GM20000 (cell line): ENCODE measurements at places on chromosomes 1 and 21.

- no peak for DNase-seq
Observed at GRCh38 chr1:211339631-211340041, 13.0 kb downstream of the TRAF5 start.

DNA sequence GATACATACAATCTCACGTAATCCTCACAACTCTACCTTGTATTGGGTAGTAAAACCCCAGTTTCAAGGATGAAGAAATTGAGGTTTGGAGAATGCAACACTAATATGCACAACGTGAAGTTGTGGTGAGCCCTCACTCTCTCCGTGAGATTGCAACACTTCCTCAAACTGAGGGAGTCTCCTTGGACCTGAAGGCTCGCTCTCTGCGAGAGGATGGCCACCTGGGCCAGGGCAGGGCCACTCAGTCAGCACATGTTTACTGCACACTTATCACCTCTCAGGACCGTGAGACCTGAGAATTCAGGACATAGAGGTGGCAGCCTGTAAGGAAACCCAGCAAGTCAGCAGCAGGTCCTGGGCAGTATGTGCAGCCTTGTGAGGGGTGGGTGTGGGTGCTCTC lies 8.7 kb downstream of the SH3BP5L start:
- DNase-seq = peak; percentile 4

GRCh38 chr1:117564227-117565075 lies 41.4 kb upstream of the TENT5C start:
- DNase-seq = no peak

GRCh38 chr1:89069951-89070350 lies 4.9 kb upstream of the GBP1 start:
- no peak for DNase-seq

DNA sequence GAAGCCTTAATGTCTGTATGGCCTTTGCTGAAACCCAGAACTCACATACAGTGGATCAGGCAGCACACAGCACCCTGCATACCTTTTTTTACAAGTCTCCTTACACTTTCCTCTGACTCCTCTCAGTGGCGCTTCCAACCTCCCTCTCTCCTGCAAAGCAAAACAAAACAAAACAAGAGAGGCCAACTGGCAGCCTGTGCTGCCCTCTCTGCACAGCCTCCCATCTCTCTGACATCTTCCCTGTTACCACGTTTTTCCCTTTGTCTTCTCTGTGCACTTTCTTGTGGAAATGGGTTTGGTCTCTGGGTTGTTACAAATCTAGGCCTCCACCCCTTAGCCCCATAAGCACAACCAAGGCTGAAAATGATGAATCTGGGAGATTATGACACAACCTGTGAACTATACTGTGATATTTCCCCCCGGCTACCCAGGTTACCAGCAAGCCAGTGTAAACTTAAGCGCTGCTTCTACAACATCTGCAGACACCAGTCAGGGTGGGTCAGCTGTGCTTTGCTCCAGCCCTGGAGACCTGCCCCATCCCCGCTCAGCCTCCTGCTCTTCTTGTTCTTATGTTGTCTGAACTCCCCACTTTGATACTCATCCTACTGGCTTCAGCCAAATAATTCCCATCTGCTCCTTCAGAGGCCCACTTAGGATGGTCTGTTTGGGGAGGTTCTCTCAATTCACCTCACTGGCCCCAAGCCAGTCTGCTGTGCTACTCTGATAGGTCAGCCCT lies 54.9 kb upstream of the FMOD start:
- no peak for DNase-seq

- DNase-seq = no peak
Observed at GRCh38 chr1:46130121-46130520, 2.3 kb downstream of the PIK3R3 start.

- no peak for DNase-seq
Observed at GRCh38 chr1:229225331-229225782, 45.6 kb upstream of the RAB4A start.

DNA sequence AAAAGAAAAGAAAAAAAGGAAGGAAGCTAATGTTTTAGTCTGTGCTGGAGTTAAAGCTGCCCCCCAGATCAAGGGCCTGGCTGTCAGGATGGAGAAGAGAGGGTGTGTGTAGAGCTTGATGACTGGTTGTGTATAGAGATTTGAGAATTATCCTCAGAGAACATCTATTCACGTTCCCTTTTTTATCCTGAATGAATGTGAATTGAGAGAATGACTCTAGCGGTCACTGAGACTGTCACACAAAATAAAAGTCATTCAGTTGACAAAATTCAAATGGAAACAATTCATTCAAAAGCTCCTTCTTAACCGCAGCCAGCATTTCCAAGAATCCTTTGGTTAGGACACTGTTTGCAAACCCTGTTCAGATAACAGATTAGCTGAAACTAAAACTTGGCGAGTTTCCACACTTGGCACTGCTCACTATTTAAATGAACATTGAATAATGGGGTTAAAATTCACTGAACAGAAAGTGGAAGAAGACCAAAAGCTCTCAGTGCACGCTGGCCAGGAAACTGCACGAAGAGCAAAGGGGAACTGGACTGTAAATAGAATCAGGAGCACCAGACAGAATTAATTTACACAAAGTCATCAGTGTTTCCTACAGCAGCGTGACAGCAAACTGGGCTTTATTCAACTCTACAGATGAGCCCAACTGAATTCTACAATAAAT lies 13.6 kb upstream of the FAM89A start:
- DNase-seq = no peak

DNA sequence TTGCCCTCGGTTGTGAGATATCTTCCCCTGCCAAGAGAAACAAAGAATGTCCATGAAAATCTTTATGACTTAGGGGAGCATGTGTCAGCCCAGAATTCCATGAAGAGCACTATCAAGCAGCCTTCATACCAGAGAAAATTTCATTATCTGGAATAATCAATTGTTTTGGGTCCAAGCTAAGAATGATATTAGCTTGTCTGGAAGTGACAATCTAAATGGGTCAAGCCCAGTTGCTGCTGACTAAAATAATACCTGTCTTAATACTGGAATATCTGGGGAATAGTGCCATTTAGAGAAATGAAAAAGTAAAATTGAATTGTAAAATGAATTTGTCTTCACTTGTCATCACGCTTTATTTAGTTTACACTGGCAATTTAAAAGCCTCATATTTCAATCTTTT lies 407.4 kb downstream of the PLA2G4A start:
- DNase-seq = no peak

DNA sequence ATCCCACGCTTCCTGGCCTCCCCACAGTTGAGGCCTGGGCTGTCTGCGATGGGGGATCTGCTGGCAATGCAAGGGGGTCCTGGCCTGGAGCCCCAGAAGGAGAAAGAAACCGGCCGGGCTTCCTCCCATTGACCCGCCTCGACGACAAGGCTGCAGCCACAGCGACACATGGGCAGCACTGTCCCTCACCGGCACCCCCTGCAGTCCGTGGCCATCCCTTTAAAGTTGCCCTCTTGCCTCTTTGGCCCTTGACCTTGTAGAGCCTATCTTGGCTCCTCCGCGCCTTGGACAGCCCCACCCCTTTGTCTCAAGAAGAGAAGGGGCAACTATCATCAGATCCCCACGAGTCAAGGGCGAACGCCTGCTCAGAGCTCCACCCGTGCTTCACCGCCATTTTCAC lies 106.0 kb downstream of the CASZ1 start:
- no peak for DNase-seq

DNA sequence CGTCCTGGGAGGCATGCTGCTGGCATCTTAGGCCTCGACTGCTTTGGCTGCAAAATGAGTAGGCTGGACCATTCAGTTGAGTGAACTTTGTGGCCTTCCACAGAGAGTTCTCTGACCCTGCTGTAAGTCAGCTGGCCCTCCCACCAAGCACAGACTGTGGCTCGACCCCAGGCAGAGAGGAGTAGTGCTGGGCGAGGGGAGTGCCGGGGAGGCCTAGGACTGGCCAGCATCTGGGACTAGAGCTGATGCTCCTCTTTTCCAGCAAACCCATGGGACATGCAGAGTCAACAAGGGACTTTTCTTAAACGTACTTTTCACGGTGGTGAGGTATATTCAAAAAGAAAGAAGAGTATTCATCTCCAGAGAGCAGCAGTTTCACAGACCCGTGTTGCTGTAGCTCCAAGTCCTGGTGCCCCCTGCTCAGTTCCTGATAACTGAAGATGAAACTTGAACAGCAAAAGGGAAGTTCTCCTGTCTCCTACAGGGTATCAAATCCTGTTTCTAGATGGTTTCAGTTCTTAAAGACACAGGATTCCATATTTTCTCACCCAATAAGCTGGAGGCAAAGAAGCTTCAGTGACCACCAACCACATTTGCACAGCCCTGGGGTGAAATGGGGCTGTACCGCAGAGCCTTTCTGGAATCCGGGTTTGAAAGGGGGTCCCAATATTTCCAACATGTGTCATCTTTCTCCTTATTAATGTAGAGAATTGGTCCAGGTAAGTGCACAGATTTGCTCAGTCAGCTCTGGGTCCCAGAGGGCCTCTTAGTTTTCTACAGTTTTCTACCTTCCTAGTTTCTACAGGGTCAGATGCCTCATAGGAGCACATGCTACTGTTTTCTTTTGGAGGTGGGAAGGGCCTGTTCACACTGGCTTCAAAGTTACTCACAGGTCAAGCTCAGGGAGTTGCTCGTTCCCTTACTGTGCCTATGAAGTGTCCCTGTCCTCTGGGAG lies 20.9 kb downstream of the BATF3 start:
- DNase-seq = peak; percentile 70

- no peak for DNase-seq
Observed at GRCh38 chr1:3462356-3463012, 8.0 kb downstream of the ARHGEF16 start.

DNA sequence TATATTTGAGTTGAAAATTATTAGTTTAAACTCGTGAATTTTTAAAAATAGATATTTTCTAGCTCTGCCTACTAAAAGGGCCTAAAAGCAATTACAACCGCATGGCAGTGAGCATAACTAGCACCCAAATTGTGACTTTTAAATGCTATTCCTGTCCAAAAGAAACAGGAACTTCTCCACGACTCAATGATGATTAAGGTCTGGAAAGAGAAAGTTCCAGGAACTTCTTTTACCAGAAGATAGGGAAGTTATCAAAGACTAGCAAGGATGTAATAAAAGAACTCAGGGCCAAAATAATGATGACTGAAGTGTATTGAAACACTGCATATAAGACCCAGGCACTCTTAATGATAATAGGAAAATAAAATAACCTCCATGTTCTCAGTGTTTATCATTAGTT lies 313.0 kb downstream of the PLPP3 start:
- no peak for DNase-seq

DNA sequence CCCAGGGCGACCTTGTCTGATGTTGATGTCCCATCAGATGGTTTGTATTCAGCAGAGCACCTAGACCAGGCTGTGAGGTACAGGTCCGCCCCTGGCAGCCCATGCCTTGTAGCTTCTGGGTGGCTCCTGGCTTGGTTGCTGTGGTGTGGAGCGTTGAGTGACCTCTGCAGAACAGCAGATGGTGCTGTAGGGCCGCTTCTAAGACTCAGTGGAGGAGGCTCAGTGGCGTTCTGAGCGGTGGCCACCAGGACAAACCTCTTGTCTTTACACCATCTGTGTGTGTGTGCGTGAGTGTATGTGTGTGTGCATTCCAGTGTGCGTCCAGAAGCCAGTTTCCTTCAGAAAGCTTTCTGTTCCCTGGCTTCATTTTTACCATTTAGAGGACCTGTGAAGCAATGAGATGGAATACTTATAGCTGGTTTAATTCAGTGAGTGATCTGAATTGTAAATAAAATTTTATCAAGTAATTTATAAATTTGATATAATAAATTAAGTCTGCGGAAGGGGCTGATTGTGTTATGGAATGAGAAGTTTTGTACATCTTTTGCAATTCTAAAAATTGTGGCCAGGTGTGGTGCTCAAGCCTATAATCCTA lies 66.1 kb downstream of the ADARB1 start:
- DNase-seq = peak; percentile 87

- DNase-seq = peak; percentile 30
Observed at GRCh38 chr21:36694593-36695282, 4.2 kb upstream of the SIM2 start.

DNA sequence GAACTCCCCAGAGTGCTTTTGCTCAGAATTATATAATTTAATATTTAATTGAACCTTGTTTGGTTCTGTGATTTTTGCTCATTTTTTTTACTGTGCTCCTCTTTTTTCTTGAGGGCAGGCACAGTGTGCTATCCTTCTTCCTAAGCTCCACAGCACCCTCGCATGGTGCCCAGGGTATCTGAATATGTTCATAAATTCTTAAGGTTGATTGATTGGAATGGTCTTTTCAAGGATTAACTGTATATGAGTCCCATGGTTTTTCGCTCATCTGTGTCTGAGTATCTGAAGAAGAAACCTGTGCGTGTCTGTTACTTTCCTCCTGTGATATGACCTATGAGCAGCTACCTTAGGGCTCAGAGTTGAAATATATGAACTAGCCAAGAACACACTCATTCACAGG lies 393.7 kb downstream of the HLX start:
- DNase-seq = no peak

DNA sequence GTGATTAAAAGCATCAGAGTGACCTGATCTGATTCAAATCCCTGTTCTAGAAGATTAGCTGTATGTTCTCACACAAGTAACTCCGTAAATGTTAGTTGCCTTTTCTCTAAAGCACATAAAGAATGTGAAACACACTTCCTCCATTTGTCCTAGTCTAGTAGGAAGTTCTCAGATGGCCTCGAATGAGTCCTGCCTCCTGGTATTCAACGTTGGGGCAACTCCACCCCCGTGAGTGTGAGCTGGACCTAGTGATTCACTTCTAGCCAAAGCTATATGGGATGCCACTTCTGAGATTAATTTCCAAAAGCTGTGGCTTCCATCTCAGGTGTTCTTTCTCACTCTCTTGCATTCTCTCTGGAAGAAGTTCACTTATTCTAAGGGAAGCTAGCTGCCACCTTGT lies 267.6 kb downstream of the GPATCH2 start:
- DNase-seq = no peak

DNA sequence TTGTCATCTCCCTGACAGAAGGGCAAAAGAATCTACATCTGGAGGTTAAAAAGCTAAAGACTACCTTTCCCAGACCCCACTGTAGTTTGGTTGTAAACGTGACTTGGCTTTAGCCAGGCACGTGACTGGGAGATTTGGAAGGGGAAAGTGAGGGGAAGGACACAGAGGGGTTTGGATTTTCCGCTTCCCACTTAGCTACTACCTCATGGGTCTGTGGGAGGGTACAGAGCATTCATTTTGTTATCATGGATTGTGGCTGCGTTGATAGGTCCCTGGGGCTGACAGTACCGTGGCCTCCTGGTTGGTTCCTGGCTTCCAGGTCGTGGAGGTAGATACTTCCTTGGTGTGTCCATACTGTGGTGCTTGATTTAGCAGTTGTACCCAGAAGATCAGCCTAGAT lies 2.6 kb downstream of the CHD1L start:
- DNase-seq = no peak
